ENCODE measurements at places on chromosomes 4 and X.

- DNase-seq, result no peak
Measured at GRCh38 chrX:2693113-2694002, 2.3 kb downstream of the CD99 start.

- DNase-seq, result no peak
Measured at GRCh38 chr4:146282657-146283056, 68.3 kb downstream of the REELD1 start.

- DNase-seq, result no peak
Measured at GRCh38 chrX:50779694-50780093, 34.3 kb downstream of the SHROOM4 start.

DNA sequence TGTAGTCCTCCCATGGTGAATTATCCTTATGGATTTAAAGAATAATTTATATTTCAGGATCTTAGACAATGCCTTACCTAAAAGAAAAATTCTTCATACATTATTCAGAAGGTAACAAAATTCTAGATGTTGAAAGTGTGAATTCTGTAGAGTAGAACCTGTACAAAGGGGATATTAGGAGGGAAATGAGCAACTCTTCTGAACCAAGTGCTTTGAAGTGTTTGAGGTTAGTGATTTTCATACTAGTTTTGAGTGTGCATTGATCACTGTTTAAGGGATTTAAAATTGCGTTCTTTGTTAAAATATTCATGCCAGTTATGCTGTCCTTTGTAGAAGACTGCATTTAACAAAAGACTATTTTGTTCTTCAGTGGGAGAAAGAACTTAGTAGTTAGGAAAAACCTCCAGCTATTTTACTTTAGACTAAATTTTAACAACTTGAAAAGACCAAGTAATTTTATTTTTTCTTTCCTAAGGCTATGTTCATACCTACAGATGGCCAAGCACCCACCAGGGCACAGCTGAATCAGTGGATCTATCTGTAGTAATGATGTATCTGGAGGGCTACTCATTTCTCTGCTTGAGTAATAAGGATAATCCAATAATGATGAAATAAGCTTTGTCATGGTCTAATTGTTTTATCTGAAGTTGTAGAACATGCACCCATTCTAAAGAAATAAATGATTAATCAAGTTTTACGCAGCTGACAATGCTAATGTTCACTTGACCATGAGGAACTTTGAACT, 134.3 kb upstream of the RPS6KA6 start:
- DNase-seq, result no peak

DNA sequence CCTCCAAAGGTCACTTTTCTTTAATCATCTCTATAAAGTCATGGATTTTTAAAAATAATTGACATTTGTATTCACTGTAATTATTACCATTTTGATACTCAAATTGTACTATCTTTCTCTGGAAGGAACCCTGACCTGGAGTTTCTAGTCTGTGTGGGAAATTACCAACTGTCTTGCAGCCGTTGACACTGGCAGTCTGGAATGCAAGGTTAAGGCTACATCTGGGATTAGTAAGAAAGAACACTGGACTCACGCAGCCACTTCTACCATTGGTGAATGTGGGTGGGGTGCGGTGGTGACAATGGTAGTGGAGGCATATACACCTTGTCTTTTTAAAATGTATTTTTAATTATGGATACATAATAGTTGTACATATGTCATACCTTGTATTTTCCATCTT, 40.9 kb downstream of the EGF start:
- DNase-seq, result no peak

DNA sequence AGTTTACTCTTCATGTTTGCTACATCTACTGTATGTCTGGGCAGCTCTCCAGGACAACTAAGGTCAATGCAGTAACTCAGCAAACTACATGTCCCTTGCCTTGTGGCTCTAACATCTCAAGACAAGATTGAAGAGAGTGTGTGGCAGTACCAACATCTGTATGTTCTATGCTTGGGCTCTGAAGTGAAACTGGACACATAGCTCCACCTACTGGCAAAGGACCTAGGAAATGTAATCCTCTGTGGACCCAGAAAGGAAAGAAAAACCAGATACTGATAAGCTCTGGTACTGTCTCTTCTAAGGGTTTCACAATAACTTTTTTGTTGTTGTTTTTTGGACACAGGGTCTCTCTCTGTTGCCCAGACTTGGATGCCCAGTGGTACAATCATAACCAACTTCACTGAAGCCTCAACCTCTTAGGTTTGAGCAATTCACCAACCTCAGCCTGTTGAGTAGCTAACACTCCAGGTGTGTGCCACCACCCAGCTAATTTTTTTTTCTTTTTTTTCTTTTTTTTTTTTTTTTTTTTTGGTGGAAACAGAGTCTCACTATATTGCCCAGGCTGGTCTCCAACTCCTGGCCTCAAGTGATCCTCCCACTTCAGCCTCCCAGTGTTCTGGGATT, 64.1 kb downstream of the QDPR start:
- peak; percentile 44 for DNase-seq

DNA sequence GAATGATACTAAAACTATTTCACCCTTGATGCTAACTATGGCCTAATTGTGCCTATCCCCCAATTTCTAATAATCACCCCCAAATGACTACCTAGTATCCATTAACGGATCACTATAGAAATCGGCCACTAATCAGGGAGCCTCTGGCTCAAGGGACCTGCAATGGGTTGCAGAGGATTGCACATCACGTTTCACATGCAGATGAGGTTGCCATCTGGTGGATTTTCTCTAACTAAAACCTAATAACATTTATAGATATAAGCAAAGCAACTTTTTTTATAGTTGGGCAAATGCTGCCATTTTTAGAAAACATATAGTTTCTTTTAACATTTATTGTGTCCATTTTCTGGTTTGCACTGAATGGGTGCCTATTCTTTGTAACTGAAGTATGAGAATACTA, 28.3 kb upstream of the ALG13 start:
- DNase-seq, result no peak

DNA sequence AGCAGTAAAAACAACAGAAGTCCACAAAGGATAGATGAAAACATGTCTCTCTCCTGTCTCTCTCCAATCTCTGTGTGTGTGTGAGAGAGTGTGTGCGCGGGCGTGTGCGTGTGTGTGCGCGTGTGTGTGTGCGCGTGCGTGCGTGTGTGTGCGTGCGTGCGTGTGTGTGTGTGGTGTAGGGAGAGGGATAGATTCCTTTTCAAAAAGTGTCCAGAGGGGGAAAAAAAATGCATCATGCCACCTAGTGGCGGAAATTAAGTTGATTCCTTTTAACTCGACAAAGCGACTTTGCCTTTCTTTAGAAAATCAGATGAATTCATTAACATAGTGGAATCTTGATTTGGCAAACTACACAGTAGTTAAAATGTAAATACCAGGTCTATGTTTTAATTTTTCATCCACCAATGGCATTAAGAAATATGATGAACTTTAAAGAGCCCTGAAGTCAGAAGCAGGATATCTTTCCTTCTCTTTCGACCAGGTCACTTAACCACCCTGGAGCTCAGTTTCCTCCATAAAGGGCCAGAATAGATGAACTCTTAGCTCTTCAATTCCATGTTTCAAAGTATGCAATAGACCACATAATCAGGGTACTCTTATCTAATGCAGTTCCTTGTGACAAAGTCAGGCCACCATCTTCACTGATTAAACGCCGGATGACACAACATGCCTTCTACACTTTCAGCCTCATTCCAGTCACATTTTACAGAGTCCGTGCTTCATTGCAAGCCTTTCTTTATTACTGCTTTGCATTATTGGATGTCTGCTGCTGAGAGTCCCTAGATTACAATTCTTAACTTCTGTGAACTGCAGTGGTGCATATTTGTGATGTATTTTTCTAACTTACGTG, 162.8 kb downstream of the FBXO8 start:
- peak; percentile 72 for DNase-seq

DNA sequence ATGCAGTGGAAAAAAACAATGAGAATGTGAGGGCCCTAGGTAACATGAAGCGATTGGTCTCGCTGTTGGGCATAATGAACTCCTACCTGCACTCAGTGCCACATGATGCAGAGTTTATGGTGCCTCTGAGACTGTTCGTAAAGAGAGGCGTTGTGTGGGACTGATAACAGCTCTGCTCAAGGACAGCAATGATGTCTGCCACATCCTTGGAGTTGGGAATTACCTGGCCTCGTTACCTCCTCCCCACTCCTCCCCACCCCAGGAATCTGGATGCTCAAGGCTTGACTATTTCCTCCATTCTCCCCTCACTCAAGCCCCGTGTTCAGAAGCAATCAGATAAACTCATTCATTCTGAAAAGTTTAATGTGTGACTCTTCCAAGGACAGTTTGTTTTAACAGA, 148.0 kb upstream of the JADE1 start:
- no peak for DNase-seq

DNA sequence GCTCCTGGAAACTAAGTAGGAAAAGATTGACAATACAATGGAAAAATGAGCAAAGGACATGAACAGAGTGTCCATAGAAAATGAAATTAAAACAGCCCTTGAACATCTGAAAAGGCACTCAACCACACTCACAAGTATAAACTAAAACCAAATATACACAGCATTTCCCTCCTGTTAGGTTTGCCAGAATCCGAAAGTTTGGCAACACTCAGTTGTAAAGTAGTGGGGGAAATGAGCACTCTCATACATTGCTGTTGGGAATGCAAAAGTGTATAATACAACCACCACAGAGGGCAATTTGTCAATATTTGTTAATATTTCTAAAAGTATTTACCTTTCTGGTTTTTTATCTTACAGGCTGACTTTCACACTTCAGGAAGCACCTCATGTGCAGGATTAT, 84.2 kb upstream of the TMEM164 start:
- DNase-seq, result no peak

GRCh38 chr4:11878241-11878640, 449.5 kb upstream of the HS3ST1 start:
- no peak for DNase-seq

DNA sequence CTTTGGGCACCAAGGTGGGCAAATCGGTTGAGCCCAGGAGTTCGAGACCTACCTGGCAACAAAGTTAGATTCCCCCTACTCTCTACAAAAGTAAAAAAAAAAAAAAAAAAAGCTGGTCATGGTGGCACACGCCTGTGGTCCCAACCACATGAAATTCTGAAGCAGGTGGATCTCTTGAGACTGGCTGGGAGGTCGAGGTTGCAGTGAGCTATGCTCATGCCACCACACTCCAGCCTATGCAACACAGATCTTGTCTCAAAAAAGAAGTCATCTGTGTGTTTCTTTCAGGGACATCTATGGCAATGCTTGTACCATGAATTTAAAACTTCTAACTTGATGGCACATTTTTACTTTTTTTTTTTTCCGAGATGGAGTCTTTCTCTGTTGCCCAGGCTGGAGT, 55.3 kb downstream of the UGT2A2 start:
- DNase-seq, result no peak

DNA sequence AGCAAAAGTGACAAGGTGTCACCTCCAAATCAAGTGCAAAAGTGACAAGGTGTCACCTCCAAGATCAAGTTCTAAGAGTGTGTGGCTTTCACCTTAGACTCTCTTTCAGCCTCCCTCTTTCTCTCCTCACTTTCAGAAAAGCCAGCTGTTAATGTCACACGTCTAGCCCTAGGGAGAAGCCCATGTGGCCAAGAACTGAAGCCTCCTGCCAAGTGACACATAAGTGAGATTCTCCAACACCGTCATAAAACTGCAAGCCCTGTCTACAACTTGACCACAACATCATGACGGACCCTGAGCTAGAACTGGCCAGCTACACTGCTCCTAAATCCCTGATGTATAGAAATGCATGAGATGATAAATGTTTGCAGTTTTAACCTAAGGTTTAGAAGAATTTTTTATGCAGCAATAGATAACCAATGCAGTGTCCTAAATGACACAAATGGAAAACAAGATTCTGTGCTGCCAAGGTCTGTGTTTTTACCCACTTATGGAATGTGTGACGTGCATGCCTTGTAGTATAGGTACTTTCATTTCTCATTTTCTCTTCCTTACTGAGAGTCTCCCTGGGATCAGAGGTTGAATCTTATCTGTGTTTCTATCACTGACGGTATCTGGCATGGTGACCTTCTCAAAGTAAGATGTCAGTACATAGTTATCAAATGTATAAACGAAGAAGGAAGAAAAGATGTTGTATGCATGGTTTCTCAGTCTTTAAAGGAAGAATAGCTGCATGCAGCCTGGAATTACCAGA, 25.0 kb downstream of the NLGN4X start:
- DNase-seq, result no peak

DNA sequence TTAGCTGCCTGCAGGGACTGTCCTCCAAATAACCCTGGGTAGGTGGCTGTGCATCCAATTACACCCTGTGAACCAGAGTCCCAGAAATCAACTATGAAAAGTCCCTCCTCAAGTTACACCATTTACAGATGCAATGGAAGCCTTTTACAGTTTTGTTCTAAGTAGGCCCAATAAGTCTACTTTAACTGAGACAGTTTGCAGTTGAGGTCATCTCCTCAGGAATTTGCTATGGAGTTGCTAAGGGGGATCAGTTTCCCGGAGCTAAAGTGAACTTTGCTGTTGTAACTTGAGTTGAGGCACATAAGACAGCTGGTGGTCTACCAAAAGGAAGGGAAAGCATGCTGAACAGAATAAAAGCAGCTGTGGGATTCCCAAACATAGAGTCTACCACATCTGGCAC, 121.6 kb upstream of the STK26 start:
- no peak for DNase-seq

GRCh38 chrX:31269914-31270313, 198.1 kb upstream of the FTHL17 start:
- no peak for DNase-seq

DNA sequence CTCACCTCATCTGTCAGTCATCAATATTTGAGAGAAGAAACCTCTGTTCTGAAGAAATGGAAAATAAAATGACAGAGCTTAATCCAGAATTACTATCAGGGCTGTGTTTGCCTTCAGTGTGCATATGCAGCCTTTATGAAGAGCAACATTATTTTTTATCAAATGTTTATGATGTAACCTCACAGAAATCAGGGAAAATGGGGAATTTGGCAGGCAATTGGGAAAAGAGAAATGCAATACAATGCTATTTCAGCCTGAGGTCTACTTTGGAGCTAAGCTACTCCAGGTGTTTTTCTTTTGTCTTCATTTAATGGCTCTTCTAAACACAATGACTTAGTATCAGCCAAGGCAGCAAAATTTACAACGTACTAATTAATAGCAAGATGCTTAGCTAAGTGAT, 241.1 kb upstream of the TET2 start:
- no peak for DNase-seq

DNA sequence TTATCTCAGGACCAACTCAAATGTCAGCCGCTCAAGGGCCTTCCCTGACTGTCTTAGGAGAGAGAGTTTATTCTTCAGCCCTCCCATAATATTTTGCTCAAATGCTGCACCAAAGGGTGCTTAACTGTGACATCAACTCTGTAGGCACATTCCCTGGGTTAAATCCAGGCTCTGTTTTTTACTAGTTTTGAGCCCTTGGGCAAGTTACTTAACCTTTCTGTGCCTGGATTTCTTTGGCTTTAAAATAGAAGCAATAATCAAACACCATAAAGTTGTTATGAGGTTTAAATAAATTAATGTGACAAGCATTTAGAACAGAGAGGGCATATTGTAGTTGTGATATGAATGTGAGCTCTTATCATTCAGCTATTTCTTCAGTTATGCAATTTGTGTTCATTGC, 54.2 kb upstream of the LIMCH1 start:
- DNase-seq, result no peak

Measured in renal cortex interstitium (tissue), 15 donors.